Progenitor cell of endocrine pancreas (in vitro differentiated cells): ENCODE measurements at places on chromosomes 5 and 9.

- no peak for DNase-seq
Observed at GRCh38 chr9:95810814-95811213, 64.7 kb upstream of the ERCC6L2 start.

DNA sequence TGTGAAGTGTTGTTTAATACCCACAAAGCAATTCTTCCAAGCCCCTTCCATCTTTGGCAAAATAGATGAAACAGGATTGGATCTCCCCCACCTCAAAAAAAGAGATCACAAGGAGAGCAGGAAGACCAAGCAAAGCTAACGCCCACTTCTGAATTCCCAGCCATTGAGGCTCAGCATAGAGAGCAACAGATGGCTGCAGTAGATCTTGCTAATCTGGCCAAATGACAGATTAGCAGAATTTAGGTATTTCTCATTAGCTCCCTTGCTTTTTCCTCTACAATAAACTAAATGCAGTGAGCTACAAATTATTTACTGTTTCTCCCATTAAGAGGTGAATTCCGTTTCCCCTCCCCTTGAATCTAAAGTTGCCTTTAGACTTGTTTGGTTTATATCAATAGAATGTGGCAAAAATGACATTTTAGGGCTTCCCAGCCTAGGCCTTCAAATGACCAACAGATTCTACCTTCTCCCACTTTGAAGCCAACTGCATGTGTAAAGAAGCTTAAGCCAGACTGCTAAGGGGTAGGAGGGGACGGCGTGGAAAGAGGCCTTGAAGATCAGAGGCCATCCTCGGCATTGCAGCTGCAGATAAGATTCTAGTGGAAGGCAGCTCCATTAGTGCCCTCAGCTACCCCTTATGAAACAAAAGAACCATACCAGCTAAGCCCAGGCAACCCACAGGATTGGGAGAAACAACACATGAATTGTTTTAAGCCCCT, 56.8 kb upstream of the CPEB4 start:
- no peak for DNase-seq

DNA sequence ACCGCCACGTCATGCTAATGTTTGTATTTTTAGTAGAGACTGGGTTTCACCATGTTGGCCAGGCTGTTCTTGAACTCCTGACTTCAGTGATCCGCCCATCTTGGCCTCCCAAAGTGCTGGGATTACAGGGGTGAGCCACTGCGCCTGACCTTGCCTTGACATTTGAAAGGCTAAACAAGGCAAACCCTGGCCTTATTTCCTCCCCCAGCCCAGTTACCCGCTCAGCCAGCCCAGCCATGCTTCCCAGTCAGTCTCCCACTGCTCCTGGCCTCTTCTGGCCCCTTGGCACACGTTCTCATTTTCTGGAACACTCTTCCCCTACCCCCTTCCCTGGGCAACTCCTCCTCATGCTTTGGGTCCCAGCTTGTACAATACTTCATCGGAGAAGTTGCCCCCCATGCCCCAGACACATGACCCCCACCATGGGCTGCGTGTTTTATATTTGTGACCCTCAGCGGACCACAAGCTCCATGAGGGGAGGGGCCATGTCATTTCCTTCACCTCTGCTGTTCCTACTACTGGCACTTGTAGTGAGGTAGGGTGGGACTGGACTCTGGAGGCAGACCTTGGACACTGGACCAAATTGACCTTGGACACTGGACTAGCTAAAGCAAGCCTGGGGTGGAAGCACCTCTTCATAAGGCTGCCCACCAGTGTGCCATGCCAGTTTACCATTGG, 94.4 kb upstream of the IER5L start:
- no peak for DNase-seq

DNA sequence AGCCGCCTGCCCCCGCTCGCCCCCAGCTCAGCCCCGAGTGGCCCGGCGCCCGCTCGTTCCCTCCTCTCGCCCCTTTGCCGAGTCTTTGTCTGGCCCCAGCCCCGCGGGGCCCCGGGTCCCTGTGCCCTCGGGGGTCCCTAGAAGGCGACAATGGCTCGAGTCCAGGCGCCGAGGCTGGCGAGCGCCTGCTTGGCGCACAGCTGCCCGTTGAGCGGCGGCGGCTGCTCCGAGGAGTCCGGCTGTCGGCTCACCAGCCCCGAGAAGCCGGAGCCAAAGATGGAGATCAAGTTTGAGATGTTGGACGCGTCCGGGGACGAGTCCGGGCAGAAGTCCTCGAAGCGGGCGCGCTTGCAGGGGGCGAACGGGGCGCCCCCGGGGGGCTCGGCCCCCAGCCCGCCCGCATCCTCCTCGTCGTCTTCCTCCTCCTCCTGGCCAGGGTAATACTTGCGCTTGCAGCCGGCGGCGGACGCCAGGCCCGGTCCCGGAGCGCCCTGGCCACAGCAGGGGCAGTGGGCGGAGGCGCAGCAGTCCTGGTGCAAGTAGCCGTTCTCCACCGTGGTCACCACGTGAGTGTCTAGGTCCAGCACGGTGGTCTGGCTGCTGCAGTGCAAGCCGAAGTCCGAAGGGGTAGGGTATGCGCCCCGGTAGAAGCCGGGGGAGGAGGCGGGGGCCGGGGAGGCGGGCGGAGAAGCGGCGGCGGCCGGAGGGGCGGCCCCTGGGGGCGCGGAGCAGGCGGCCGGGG, 1.2 kb downstream of the IER5L start:
- peak; percentile 35 for DNase-seq

GRCh38 chr9:4243113-4243512, 56.8 kb downstream of the GLIS3 start:
- no peak for DNase-seq

DNA sequence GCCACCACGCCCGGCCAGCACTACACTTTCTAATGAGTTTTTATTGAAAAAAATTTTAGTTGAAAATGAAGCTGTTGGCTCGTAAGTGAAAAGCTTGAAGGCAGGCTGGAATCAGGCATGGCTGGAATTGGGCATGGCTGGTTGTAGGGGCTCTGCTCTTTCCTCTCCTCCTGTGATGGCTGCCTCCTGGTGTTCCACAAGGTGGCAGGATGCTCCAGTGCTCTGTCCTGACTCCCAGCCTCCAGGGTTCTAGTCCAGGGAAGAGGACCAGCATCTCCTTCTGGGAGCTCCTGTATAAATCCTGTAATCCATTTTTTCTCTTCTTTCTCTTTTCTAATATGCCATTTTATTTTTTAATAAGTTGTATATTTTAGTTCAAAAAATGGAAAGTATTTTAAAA, 57.2 kb upstream of the DHFR start:
- no peak for DNase-seq

- DNase-seq = no peak
Observed at GRCh38 chr5:65779643-65780042, 57.6 kb downstream of the NLN start.

DNA sequence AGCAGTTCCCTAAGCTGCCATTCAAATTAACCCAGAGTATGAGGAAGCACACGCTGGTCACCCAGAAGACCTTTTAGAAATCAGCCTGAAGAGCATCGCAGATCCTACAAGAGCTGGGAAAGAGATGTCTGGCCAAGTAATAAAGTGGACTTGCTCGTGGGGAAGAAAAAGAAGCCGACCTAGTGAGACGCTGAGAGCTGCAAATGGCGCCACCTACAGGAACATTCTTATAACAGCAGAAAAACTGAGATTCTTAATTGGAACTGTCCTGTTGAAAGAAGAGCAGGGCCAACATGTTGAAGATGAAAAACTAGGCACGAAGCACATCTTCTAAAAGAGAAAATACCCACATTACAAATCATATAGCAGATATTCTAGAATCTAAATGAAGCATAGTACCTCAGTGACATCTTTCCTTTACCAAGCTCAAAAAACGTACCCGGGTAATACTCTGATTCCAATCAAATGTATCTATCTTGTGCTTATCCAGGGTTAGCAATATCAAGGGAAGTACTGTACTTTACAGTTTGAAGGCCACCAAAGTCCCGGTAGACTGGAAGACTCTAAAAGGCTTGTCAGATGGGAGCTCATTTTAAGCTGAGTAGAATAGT, 3.9 kb upstream of the GNAQ start:
- DNase-seq = peak; percentile 17

DNA sequence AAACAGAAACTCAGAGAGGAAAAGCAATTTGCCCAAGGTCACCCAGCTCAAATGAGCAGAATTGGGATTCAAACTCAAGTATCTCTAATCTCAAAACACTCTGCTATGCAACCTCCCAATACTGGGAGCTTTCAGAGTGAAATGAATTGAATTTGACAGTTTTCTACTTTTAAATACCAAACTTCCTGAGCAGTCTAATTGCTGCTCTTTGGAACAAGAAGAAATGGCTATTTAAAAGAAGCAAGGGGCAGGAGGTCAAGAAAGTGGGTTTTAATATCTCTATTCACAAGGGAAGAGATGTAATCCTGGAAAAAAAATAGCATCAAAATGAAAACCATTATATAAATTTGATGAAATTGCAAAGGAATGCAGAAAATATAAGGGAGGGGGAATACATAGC, 142.6 kb downstream of the INSYN2B start:
- no peak for DNase-seq

DNA sequence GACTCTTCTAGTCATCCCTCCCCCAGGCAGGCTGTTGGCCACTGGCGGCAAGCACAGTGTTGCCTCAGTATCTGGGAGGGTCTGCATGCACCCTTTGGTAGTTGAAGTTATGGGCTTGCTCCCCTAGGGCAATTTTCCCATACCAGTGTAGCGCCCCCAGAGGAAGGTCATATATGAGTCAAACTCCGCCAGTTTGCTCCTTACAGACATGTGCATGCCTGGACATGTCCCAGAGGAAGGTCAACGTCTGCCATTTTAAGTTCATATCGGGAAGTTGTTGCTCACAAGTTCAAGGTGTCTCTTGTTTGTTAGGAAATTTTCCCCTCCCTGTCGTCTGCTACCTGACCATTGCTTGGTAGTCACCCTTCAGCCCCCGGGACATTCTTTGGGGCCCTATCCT, 51.3 kb upstream of the MROH2B start:
- DNase-seq = no peak

DNA sequence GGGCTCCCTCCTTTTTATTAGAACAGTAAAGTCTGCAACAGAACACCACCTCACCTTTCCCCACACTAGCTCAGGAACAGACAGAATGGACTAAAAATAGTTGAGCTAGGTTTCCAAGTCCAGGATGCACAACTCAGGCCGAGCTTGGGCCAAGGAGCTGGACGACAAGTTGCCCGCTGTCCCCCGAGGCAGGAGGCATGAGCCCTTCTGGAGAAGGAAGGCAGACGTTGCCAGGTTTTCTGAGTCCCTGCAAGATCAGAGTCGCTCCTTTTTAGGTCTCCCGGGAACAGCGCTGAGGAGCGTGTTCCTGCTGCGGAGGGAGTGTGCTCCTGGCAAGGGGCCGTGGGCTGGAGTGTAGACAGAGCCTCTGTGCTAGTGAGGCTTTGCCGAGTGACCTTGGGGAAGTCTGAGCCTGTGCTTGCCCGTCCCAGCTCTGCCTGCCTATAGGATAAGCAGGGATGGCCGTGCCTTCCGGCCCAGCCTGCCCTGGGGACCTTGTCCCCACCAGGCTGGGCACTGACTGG, 121.6 kb downstream of the WNK2 start:
- DNase-seq = no peak

DNA sequence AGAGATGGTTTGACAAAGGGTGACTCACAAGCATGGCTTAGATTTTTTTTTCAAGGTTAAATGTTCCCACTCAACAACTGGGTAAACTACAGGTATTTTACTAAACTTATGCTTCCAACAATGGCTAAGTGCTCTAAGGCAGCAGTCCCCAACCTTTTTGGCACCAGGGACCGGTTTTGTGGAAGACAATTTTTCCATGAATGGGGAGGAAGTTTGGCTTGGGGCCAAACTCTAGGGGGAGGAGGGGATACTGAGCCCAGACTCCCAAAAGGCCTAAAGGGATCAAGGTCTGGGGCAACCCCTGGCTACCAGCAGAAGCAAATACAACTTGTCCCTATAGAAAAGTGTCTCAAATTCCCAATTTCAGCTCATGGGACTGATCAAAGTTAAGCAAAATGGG, 32.0 kb upstream of the HSD17B3 start:
- DNase-seq = no peak
